Neural crest cell (in vitro differentiated cells): ENCODE measurements at places on chromosomes 3 and 15. TPM values are rescaled to one million over a fixed set of nuclear protein-coding genes. Genes with fewer than 3 reads are reported as not detected.

KBTBD12 gene
- not detected in 2 replicates for total RNA-seq

GRCh38 chr3:141677701-141678100, 60.4 kb upstream of the RNF7 start:
- H3K4me3 ChIP-seq, result no peak overlapping the region
- no peaks in the 10 kb centered on the region for H3K36me3 ChIP-seq
- H3K27ac ChIP-seq, result no peak overlapping the region

DNA sequence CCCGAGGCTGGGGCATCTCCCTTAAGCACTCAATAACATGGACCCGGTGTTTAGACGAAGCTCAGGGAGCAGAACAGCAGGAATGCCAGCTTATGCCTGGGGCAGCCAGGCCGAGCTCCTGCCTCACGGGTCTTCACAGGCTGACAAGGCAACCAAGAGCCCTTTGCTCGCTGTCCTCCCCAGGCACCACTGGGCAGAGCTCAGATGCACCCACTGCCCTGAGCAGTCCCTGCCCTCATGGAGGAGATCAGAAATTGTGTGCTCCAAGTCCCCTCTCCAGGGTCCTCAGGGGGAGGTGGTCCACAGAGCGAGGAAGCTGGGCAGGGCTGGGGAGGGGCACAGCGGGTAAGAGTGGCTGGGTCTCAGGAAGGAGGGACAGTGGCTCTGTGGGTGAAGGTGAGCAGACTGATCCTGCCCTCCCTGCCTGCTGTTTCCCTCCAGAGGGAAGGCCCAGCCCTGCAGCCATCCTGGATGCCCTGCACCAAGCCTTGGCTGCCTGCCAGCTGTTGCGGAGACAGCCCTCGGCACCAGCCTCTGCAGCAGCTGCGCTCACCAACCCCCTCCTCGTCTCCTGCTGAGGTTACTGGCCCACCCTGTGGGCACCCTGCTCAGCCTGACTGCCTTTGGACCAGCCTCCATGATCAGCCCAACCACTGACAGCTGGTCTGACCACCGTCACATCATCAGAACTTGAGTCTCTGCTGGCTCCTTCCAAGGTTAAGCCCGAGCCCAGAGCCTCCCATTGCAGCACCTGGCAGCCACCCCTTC, 21.1 kb upstream of the GP9 start:
- H3K27me3 ChIP-seq, result no peaks in the 10 kb centered on the region
- no peak for DNase-seq
- no peak overlapping the region for H3K27ac ChIP-seq
- H3K4me1 ChIP-seq, result no peaks in the 10 kb centered on the region
- H3K4me3 ChIP-seq, result no peak overlapping the region

- H3K27ac ChIP-seq, result no peak overlapping the region
- H3K4me3 ChIP-seq, result no peak overlapping the region
- no peaks in the 10 kb centered on the region for H3K4me1 ChIP-seq
- H3K36me3 ChIP-seq, result peaks cover 26% of the 10 kb centered on the region
- no peak for DNase-seq
These were observed 49.0 kb downstream of the DHX36 start for GRCh38 chr3:154275292-154275691.

DNA sequence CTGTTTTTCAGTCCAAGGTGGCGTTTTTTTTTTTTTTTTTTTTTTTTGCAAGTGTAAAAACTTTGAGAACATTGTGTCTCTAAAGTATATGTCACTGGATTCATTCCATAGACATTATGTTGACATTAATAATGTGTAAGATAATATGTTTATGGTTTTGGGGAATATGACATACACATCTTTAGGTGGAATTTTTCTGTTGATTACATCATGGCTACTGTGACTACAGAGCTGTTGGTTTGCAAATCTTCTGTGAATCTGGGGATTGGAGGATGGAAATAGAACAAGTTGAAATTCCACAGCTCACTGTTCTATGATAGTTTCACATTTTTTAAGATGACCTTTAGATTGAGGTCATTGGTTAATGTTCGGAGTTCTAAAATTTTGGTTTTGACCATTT, 24.4 kb upstream of the PLSCR2 start:
- no peaks in the 10 kb centered on the region for H3K4me1 ChIP-seq
- no peak for DNase-seq
- no peaks in the 10 kb centered on the region for H3K36me3 ChIP-seq
- H3K27ac ChIP-seq, result no peak overlapping the region
- H3K4me3 ChIP-seq, result no peak overlapping the region

DNA sequence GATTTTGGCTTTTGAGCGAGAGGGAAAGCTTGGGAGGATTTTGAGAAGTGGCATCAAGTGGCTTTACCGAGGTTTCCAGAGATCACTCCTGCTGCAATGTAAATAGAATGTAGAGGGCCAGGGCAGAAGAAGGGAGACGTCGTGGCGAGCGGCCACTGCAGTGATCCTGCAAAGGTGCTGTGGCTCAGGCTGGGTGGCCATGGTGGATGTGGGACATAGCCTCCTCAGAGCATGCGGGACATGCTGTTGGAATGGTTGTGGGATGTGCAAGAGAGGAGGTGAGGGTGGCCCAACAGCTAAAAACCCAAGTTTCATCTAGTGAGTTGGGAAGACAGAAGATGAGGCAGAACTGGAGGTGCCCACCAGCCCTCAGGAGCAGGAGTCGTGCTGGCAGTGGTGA, 3.1 kb upstream of the ATP10A start:
- H3K27ac ChIP-seq, result no peak overlapping the region
- peak overlapping the region; percentile 61 for H3K4me3 ChIP-seq
- H3K36me3 ChIP-seq, result no peaks in the 10 kb centered on the region
- H3K27me3 ChIP-seq, result peaks cover 37% of the 10 kb centered on the region

CYP8B1 gene
- not detected in 2 replicates for total RNA-seq
